ENCODE measurements at places on chromosomes 2 and 18.

DNA sequence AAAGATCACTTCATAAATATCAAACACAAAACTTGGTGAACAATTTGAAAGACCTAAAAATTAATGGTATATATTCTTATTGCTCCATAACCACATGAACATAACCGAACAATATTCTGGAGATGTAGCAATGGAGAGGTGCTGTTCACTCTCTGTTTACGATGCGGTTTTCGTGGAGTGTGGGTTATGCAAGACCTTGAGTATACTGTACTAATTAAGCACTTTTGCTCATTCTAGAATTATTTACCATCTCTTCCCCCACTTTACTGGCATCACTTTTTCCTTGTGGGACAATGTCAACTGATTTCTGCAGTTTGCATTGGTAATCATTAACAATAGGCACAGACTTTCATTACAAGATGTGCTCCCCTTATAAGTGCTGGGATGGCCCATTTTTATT is 97.6 kb downstream of the RAPH1 start:
- DNase-seq = no peak

DNA sequence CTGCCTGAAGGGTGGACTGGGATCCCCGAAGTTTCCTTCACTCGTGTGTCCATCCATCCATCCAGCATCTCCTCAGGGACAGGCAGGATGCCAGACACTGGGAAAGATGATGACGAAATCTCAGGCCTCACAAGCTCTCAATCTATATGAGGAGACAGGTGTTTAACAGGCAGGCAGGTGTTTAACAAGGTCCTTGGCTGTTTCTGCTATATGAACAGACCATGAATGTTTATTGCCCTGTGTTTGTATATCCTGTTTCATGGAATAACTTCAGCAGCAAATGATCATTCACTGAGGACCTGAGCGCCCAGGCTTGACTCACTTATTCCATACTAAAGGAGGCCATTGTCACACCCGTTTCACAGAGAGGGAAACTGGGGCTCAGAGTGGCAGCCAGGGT is 685.8 kb upstream of the HS6ST1 start:
- no peak for DNase-seq

GRCh38 chr2:222313816-222314215 is 15.0 kb upstream of the PAX3 start:
- no peak for DNase-seq

DNA sequence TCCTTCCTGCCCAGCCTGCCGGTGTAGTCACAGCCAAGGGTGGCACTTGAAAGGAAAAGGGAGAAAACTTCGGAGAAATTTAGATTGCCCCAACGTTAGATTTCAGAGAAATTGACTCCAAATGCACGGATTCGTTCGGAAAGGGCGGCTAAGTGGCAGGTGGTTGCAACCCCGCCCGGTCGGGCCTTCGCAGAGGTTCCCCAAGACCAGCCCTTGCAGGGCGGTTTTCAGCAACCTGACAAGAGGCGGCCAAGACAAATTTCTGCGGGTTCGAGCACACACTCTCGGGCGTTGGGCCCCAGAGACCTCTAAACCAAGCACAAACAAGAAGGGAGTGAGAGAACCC is 4.8 kb downstream of the ONECUT2 start:
- DNase-seq = no peak

- no peak for DNase-seq
These were observed 359.6 kb downstream of the MEIS1 start for GRCh38 chr2:66794551-66794950.

DNA sequence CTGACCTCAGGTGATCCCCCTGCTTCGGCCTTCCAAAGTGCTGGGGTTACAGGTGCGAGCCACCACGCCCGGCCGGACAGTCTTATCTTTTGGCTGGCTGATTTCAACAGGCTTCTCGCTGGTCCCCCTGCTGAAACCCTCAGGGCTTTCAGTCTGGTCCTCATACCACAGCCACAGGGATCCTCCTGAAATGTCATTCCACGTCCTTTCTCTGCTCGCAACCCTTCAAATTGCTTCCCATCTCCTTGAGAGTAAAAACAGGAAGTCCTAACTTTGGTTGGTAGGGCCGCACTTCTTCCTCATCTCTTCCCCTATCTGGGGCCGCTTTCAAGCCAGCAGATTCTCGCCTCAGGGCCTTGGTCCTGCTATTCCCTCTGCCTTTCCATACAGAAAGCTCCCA is 1.4 kb upstream of the CAB39 start:
- DNase-seq = no peak

DNA sequence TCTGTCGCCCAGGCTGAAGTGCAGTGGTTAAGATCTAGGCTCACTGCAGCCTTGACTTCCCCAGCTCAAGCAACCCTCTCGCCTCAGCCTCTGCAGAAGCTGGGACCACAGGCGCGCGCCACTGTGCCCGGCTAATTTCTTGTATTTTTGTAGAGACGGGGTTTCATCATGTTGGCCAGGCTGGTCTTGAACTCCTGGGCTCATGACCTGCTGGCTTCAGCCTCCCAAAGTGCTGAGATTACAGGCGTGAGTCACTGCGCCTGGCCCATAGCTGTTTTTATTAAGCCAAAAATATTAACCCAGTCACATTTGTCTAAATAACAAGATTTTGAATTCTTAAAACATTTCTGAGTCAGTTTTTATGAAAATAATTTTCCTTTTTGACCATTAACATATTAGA is 6.3 kb upstream of the SFT2D3 start:
- no peak for DNase-seq

DNA sequence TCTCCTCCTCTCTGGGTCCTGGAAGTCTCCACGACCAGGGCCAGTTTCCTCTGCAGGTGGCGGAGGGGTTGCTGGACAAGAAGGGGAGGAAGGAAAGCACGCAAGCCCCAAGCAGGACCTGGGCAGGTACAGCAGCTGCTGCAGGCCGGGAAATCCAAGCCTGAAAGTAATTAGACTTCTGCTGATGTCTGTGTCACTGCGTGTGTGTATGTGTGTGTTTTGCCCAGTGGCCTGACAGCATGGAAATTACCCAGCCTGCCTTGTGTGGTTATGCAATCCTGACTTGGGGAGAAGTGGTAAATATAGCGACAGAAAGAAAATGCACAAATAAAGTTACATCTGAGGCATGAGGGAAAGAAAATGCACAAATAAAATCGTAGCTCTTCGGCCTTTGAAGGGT is 121.8 kb upstream of the ZBTB14 start:
- no peak for DNase-seq

DNA sequence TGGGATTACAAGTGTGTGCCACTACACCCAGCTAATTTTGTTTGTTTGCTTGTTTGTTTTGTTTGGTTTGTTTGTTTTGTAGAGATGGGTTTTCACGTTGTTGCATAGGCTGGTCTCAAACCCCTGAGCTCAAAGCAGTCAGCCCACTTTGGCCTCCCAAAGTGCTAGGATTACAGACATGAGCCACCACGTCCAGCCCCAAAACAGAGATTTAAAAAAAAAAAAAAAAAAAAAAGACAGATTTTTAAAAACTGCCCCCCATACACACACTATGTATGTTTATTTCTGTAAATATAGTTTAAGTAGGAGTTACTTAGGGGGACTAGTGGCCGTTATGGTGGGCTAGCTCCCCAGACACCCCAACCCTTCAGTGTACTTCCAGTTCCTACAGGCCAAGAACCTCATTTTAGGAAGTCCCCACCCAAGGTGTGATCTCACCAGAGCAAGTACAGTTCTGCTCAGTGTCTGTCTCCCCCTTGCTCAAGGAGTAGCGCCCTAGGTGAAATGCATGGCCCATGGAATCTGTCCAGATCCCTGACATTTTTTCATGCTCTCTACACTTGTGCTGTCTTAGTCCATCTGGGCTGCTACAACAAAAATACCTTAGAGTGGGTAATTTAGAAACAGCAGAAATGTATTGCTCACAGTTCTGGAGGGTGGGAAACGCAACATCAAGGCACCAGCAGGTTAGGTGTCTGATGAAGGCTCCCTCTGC is 1.6 kb upstream of the TMBIM1 start:
- DNase-seq = no peak

DNA sequence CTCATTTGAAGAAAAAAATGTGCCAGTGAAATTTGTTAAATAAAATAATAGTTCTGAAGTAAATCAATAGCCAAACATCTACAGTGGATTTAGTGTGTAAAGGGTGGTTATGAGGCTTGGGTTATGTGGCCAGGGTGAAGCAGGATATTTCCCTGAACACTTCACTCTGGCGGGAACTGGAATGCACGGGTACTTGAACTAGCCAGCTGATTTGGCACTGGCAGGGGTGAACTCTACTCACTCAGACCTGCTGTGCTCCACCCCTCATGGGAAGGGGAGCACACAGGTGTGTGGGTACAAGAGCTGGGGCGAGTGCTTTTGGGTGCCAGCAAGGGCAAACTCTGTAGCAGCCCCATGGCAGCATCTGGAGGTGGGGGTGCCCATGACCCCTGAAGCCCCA is 278.2 kb downstream of the CALCRL start:
- DNase-seq = no peak

DNA sequence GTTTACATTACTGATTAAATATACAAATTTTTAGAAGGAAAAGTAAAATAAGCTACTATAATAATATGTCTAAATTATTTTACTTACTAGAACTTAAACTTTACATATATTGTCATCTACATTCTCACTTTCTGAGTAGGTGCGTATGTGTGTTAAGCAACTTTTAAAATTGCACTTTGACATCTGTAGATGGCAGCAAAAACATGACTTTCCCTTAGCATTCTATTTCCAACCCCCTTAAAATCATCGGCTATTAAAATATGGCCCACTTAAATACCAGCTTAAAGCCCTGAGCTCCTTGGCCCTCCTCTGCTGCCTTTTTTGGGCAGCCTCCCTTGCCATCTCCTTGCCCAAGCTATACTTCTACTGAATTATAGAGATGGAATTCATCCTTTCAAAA is 78.0 kb downstream of the UPP2 start:
- no peak for DNase-seq

DNA sequence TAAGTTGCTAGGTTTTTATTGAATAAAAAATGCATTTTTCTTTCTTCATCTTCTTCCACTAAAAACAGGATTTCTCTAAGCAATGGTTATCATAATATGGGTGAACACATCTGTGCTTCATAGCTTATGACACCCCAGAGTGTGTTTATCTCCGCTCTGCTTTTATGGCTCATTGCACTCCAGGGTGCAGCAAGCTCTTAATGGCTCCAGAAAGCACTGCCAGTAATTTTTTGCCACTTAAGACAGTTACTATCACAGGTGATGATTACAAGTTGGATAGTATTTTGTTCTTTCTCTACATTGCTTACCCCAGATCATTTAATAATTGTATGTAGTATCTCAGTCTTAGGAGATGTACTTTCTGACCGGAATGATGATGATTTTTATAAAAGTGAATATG is 239.3 kb upstream of the CDH20 start:
- no peak for DNase-seq

GRCh38 chr2:67476809-67477790 is 80.0 kb downstream of the ETAA1 start:
- peak; percentile 13 for DNase-seq

- DNase-seq = no peak
These were observed 14.6 kb downstream of the TCF4 start for GRCh38 chr18:55573386-55573785.

DNA sequence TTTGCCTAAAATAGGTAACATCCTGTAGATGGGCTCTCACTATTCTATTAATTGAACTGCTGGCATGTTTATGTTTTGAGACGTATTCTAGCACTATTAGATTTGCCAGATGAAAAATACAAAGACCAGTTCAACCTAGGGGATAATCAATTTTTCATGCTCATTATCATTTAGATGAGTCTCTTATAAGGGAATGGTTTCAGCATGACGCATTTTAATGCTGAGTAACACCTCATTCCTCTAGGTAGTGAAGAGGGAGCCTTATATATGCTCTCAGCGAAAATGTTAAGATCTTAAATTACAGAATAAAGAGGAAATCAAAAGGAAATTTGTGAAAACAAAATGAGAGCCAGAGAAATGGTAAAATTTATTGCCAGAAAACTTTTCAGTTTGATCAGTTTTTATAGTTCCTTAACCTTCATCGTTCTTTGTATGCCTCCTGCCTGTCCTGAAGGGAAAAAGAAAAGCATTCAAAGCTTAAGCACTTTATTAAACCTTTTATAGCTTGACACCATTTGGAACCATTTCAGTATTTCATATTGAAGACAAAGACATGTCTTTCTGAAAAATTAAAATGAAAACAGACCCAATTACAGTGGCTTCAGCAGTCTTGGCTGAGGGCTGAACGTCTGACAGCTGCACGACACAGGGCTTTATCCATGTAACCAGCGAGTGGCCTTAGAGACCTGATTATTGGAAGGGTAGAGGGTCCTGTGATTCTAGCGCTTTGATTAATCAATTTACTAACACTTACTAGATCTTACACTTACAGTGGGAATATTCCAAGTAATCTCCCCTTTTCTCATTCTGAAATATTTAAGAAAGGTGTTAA is 112.8 kb downstream of the ADCYAP1 start:
- DNase-seq = no peak

DNA sequence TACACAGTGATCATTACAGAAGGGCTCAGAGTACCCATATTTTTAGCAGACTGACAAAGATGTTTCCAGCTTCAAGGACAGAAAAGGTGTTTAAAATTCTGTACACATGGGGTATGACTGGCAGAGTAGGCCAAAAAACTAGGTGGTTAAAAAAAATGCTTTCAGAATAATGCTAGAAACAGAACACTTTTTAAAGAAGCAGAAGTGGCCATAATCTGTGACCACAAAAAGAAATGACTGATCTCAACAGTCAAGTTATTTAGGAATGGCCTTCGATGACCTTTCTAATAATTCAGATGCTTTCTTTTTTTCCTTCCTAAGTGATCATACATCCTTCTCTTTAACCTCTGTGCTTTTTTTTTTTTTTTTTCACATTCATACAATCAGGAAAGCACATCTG is 4.1 kb upstream of the AQP4 start:
- no peak for DNase-seq

- no peak for DNase-seq
These were observed 18.6 kb downstream of the TYMS start for GRCh38 chr18:676069-676468.

DNA sequence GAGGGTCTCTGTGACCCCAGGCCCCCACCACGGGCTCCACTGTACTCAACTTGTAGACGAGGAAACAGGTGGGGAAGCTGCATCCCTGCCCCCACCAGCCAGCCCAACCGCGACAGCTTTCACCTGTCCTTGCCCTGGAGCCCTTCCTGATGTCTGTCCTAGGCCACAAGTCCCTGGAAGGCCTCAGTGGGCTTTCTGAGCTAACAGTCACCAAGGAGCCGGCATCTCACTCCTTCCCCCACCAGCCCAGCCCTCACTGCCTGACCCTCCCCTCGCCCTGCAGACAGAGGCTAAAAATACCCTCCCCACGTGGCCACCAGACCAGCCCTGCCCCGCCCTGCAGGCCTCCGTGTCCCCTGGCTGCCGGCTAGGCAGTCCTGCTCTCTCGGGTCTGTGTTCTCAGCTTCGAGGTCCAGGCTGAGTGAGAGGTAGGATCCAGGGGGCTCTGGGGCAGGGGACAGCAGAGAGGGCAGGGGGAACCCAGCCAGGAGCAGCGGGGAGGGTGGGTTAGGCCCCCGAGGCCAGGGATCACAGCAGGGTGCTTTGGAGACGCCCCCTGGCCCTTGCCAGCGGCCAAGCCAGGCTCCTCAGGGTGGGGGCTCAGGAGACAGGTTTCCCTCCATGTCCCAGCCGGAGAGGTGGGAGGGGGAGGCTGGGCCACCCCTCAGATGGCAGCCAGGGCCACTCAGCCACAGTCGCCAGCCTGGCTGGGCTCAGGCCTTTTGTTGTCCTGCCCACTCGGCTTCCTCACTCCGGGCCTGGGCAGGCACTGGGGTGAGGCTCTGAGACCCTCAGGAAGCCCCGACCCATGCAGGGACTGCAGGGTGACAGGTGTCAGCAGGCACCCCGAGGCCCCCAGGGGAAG is at the start of gene KLHL30:
KLHL30 (plus strand) TSS at position 338 of the 865 bp plus-strand sequence. CDS start 2,087 bp downstream, outside the sequence.
- DNase-seq = no peak

- no peak for DNase-seq
These were observed 365.2 kb upstream of the MYT1L start for GRCh38 chr2:2696325-2696724.

GRCh38 chr2:107553539-107553938 is 273.2 kb upstream of the RGPD4 start:
- no peak for DNase-seq

Measured in BJ (cell line).